ENCODE measurements at places on chromosomes 3 and 15.

DNA sequence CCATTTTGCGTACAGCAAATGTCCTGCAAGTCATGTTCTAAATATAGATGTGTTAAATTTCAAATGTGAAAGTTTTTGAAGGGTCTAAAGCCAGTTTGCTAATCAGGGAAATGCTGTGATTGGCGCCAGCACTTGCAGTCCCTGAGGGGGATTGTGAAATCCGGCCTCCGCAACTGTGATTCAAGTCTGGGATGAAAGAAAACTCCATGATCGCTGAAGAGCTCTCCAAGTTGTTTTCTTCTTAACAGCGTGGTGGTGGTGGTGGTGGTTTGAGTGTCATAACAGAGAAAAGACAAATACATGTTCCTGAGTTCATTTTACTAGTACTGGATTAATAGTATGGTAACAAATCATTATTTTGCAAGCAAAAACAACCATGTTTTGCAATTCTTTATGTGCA is 51.8 kb downstream of the MITF start:
- no peak for DNase-seq

DNA sequence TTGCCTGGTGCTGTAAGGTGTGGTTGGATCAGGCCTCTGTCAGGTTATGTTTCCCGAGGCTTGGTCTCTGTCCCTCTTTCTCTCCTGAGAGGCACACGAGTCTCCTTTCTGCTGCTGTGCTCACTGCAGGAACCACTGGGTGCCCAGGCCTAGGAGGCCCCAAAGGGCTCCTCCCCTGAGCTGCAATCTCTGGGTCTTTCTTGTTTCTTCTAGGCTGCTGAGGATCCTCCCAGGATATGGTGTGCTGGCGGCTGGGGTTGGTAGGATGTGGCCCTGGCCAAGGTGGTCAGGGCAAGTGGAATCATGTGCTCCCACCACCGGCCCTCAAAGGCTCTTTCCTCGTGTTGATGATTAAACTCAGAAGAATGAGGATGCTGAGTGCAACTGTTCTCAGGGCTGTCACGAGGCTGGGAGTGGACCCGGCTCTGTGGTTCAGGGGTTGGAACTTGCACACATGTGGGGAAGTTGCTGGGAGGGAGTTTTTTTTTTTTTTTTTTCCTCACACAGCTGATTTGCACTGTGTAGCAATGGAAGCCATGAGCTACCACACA is 43.6 kb upstream of the CTSH start:
- no peak for DNase-seq

DNA sequence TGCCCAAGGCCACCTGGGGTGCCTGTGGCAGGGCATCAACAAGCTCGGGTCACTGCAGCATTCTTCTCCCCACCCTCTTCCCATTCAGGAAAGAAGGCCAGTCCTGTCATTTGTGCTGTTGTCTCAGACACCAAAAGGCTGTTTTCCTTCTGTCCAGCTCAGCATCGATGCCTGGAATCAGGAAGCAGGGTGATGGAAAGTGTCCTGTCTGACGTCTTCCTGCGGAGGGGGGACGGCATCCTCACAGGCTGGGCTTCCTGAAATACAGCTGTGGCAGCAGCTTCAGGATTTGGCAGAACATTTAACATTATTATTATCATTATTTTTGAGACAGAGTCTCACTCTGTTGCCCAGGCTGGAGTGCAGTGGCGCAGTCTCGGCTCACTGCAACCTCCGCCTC is 33.0 kb upstream of the ANKDD1A start:
- DNase-seq: no peak

- DNase-seq: no peak
Observed at GRCh38 chr3:130392266-130392665, 46.8 kb downstream of the COL6A5 start.

- peak; percentile 89 for DNase-seq
Observed at GRCh38 chr15:71571641-71572040, 238.7 kb upstream of the NR2E3 start.

DNA sequence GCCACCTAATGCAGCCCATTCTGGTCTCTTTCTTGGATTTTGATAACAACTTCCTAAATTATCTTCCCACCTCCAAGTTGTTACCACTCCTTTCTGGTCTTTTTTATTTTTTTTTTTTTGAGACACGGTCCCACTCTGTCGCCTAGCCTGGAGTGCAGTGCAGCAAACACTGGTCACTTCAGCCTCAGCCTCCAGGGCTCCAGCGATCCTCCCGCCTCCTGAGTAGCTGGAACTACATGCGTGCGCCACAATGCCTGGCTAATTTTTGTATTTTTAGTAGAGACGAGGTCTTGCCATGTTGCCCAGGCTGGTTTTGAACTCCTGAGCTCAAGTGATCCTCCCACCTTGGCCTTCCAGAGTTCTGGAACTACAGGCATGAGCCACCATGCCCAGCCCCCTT is 92.8 kb upstream of the BHLHE40 start:
- DNase-seq: no peak

DNA sequence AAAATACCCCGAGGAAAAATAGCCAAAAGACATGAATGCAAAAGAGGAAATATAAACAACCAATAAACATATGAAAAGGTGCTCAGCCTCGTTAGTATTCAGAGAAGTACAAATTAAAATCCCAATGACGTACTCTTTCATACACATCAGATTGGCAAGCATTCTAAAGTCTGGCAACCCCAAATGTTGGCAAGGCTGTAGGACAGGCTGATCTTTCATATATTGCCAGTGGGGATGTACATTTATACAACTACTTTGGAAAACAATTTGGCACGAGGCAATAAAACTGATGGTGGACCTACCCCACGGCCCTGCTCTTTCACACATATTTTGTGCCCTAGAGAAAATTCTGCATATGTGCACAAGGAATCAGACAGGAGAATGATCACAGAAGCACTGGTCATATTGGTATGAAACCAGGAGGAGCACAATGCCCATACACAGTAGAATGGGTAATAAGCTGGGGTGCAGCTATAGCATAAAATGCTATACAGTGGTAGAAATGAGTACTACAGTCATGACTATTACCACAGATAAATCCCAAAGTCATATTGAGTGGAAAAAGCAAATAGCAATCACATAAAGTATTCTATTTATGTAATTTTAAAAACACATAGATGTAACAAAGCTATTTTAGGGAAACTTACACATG is 176.0 kb upstream of the SLC24A5 start:
- DNase-seq: peak; percentile 19

DNA sequence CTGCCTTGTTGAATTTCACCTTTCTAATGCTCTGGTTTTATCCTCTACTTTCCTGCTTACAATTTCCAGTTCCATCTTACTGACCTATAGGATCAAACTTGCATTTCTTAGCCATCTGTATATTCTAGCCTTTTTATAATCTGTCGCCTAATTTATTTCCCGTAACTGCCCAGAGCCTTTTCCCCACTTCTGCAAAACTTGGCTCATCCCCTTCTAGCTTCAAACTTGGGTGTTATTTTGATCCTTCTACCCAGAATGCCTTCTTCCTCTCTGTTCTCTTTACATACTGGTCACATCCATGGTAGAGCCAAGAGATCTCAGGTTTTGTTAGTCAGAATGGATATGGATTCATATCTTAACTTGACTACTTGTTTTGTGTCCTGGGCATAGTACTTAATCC is 2.6 kb downstream of the SACM1L start:
- DNase-seq: no peak

DNA sequence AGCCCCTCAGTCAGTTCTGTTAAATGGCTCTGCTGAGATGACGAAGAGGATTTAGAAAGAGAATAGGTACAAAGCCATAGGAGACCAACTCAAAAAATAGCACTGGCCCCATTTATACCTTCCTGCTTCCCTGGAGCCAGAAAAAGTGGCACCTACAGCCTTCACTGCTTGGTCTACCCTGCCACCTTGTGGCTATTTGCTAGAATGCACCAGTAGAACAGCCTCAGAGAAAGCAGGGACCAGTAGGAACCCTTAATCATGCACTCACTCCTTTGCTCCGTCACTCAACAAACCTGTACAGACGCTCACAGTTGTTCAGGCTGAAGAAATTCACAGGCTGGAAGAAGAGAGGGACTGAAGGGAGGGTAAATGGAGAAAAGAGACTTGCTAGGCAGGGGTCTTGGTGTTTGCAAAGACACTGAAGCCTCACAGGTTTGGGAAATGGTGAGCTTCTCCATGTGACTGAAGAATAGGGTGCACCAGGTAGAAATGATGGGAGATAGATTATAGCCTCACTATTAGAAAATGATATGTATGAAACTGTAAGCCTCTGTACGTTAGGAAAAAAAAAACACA is 12.1 kb upstream of the RTP2 start:
- peak; percentile 80 for DNase-seq

GRCh38 chr3:138914870-138915502 is 32.0 kb downstream of the FOXL2 start:
- no peak for DNase-seq

DNA sequence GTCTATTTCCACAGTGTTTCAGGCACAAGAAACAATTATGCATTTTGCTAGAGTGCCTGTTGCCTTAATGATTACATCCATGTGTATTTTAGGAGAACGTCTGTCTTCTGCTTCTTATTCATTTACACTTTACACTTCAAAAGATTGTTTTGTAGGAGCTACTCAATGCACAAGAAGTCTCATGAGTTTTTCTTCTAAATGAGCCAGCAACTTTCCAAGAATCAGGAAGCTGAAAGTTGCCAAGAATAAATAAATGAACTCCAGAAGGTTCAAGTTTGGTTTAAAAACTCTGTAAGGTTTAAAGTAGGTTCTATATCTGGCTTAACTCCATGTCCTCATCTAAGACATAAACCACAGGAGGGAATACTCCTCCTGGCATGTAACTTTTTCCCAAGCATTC is 103.8 kb upstream of the ADPGK start:
- DNase-seq: no peak

GRCh38 chr3:13407926-13408325 is 12.2 kb downstream of the NUP210 start:
- no peak for DNase-seq

- DNase-seq: no peak
Observed at GRCh38 chr3:151985787-151986430, 112.5 kb downstream of the SUCNR1 start.

- no peak for DNase-seq
Observed at GRCh38 chr3:117645561-117646242, 936.1 kb downstream of the TUSC7 start.

DNA sequence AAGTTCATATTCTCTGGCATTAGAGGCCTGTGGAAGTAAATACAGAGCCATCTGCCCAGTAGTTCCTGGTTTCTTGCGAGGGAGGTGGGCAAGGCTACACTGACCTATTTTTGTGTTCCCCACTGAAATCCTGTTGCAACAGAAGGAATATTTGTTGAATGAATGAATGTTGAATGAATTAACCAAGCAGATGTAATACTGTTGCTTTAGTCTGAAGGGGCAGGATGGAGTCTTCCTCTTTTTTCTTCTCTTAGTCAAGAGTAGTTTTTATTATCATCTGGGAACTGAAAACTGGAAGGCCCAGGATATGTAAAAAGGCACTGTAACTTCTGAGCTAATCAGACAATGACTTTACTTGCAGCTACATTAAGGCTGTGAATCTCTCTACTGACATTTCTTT is 17.1 kb downstream of the BLOC1S6 start:
- DNase-seq: no peak

GRCh38 chr3:162973428-162973917 is 1476.9 kb downstream of the OTOL1 start:
- no peak for DNase-seq

- no peak for DNase-seq
Observed at GRCh38 chr3:172692751-172693338, 18.0 kb downstream of the NCEH1 start.

- DNase-seq: no peak
Observed at GRCh38 chr15:51856714-51857380, 27.4 kb downstream of the TMOD3 start.

GRCh38 chr3:133410191-133410892 is 10.5 kb downstream of the BFSP2 start:
- DNase-seq: no peak
